T-cell (primary cell): ENCODE measurements at places on chromosomes 3 and 15.

GRCh38 chr15:94135486-94136147 lies 95.7 kb upstream of the MCTP2 start:
- DNase-seq, result no peak

GRCh38 chr3:114213627-114214541 lies 23.5 kb downstream of the ZNF80 start:
- DNase-seq, result peak; percentile 65

GRCh38 chr15:82177291-82178010 lies 85.1 kb downstream of the EFL1 start:
- DNase-seq, result no peak

GRCh38 chr15:42363487-42363886 lies 4.2 kb downstream of the CAPN3 start:
- DNase-seq, result no peak

DNA sequence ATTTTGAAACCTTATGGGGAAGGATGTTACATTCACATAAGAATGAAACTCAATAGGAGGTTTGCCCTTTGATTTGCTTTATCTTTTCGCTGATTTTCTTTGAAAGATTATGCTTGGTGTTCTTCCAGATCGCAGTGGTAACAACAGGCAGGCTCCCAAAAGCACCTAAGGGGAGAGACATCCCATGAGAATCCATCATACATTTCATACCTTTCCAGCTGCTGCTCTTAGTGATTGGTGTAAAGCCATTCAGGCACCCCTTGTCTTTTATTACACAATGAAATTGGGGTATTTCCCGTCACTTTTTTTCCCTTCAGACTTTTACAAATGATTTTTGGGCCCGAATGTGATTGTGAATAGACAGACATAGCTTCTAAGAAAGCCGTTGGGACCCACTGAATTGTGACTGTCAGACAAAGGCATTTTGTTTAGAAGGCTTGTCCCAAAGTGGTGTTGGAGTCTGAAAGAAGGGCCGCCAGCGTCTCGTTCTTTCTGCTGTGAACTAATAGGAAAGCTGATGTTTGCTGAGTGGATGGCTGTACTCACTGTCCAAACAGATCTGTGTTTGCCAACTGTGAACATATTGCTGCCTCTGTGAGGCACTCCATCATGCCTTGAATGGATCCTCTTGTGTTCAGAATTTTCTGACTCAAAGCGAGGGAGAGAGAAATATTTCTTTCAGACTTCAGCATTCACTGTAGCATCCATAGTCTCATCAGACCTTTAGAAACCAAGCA lies 164.3 kb downstream of the FNDC3B start:
- no peak for DNase-seq

GRCh38 chr3:3200632-3201212 lies 21.2 kb upstream of the CRBN start:
- peak; percentile 24 for DNase-seq

- no peak for DNase-seq
Measured at GRCh38 chr15:98957655-98958054, 49.9 kb downstream of the PGPEP1L start.

GRCh38 chr15:31317421-31318327 lies 9.0 kb upstream of the KLF13 start:
- no peak for DNase-seq
